ENCODE measurements at places on chromosomes 5 and 9.
A peak's percentile ranks its signal among the peaks of the same experiment; 100 is the strongest.

- DNase-seq: no peak
Measured at GRCh38 chr9:123772967-123773366, 157.0 kb downstream of the DENND1A start.

DNA sequence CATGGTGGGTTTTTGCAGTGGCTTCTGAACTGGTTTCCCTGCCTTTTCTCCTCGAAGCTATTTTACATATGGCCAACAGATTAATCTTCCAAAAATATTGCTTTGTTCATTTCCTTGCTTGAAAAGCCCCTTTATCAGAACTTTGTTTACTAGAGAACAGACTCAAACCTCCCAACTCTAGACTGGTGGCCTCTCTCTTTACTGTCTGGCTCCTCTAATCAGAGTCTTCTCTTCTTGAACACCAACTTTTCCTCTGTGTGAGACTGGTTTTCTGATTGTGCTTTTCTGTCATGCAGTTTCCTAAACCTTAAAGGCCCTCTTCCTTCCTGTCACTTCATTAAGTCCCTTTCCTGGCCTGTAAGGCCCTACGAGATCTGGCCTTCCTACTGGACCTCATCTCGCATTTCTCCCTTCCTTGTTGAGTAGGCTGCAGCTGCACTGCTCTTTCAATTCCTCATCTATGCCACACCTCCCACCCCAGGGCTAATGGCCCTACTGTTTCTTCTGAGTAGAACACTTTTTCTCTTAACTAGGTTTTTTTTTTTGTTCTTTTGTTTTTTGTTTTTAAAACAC is 5.7 kb downstream of the C9orf43 start:
- no peak for DNase-seq

DNA sequence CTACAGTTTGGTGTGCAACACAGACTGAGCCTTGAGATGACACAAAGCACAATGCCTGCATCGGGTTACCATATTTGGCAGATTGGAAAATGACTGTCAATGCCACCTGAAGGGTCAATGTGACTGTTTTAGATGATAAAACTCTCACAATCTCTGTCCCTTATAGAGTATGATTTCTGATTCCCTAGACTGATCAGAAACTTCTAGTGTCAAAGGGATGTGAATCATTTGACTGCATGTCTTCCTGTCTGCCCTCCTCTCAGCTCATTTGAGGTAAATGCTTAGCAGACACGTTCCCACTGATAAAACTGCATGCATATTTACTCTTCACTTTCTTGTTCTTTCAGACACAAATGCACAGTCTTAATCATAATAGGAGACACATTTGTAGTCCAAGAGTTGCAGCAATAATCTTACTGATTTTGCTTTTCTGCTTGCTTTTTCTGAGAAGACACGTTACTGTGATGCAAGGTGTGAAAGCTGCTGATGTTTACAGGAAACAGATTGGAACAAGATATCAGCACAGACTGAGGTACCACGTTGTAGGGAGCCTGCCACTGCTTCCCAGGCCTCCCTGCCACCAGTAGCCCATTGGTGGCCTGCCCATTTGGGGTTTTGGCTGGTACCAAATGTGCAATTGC is 77.8 kb downstream of the GCNT4 start:
- no peak for DNase-seq

- DNase-seq: no peak
Measured at GRCh38 chr9:137034039-137034708, 2.3 kb upstream of the FUT7 start.

DNA sequence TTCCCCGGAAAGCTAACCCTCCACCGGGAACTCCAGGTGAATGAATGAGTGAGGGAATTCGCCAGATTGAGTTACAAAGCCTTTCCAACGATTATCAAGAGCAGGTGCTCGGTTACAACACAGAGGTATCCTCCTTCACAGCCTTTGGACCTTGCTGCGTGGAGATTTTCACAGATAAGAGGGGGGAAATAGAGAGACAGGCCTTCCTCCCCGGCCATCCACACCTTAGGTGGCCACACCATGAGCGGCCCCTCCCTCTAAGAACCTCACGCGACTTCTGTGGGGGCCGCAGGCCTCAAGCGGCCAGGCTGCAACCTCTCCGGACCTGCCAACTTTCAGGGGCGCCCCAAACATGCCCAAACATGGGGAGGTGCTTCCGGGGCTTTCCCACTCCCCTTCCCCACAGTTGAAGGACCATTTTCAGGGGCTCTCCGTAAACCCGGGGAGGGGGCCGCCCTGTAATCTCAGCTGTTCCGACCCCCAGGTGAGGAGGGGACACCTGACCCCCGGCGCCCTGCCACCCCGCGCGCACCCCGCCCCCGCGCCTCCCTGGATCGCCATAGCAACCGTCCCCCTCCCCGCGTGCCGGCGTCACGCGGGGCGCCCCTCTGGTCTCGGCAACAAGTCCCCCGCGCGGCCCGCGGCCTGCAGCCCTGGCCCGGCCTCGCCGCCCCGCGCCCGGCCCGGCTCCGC is 603 bp downstream of the DENND1A start:
- DNase-seq: peak; percentile 21

DNA sequence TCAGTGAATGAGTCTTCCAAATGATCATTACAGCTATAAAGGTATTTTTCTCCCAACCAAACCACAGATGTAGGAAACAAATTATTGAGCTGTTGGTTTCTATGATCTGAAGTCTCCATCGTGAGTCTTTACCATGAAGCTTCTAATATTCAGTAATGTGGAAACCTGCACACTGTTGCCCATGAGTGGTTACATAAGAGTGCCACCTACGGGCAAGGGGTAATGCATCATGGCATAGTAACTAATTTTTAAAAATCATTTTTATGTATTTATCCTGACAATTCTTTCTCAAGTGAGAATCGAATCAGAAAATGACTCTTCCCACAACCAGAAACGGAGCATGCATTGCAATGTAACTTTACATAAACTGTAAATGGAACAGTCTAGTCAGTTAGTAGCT is 282.5 kb upstream of the SMARCA2 start:
- DNase-seq: no peak

DNA sequence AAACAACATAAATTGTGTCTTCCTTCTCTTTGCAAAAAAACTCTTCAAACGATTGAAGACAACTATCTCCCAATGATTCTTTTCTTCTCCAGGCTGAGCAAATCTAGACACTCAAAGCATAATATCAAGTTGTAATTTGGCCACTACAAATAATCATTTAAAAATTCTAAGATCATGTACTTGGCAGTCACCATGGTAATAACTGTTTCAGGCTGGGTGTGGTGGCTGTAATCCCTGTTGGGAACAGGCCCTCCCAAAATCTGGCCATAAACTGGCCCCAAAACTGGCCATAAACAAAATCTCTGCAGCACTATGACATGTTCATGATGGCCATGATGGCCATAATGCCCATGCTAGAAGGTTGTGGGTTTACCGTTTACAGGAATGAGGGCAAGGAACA is 52.0 kb downstream of the PJA2 start:
- DNase-seq: no peak

DNA sequence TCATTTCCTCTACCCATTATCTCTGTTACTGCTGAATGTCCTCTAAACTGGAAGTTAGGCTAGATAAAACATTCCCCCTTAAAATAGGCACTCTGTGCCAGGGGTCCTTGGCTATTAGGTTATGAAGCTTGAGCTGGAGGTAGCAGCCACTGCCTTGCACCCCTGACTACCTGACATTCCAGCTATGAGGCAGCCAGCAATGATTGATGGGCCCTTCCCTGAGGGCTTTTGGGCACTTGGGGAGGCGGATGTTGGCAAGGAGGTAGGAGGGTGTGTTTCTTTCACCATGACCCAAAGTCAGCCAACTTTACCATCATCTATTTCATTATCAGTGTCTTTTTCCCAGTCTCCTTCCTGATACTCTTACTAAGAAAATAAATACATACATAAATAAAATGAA is 17.1 kb downstream of the TARS1 start:
- no peak for DNase-seq

DNA sequence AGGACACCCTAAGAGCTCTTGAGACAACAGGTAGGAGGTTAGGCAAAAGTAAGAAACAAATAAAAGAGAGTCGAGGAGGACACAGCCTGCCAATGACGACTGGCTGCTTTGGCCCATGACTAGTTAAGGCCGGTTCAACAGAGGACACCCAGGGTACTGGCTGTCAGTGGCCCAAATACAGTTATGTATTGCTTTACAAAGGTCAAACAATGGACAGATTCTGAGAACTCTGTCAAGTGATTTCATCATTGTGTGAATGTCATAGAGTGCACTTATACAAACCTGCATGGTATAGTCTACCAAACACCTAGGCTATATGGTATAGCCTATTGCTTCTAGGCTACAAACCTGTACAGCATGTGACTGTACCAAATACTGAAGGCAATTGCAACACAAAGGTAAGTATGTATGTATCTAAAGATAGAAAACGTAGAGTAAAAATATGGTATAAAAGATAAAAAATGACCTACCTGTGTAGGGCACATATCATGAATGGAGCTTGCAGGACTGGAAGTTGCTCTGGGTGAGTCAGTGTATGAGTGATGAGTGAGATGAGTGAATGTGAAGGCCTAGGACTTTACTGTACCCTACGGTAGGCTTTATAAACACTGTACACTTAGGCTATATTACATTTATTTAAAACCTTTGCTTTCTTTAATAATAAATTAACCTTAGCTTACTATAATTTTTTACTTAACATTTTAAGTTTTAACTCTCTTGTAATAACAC is 6.5 kb upstream of the FAM81B start:
- DNase-seq: no peak

- no peak for DNase-seq
Measured at GRCh38 chr5:57429513-57430120, 53.0 kb downstream of the ACTBL2 start.

DNA sequence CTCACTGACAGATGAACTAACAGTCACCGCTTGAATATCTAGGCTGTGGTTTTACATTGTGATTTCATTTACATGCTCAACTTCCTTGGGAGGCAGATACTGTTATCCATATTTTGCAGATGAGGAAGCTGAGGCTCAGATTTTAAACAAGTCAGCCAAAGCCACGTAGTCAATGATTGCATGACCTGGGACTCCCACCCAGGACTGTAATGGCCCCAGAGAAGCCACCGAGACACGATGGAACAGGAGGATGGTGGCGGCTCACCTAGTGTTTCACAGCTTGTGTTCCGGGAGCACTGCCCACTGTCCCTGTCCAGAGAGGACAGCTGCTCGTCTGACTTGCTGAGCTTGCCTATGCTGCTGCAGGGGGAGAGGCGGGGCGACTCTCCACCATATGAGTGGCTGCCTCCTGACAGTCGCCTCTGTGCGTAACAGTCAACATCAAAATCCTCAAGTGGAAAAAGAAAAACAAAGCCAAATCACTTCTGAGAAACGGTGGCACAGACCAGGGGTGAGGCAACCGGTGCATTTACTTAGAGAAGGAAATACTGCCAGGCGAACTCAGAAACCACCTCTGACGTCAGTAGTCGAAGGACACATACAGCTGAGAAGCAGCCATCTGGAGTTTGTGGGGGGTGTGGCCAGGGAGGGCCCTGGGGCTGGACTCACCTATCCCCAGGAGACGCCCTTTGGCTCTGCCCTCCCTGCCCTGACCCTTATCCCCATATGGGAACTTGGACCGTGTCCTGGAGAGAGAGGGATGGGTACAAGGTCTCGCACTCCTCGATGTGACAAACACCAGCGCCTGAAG is 82.5 kb downstream of the PRRT1B start:
- DNase-seq: no peak

DNA sequence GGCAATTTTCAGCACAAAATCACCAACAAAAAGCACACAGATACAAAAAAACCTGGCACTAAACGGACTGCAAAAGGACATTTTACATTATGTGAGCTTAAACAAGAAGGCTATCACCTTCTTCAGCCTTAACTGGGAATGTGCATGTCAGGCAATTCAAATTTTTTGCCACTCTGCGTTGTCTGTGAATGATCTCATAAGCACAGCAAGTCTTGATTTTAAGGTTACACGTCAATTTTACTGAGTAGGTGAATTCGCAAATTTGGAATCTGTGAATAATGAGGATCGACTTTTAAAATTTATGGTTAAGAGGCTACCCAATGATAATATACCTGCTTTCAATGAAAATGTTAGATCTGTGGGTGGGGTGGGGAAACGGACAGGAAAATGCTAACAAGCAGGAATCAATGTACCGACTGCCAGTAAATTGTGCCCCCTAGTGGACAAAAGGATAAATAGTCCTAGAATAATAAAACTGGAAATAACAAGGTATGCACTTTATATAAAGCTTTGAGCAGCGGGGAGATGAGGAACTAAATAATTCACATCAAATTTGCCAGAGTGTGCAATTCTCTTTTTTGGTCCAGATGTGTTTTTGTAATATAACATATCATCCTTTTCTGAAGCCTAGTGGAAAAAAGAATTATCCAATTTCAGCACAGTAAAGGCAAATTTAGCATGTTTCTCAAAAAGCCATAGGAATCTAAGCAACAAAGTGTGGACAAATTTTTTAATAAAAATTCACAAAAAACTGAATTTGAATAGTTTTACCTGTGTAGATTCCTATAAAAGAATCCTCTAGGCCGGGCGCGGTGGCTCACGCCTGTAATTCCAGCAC is 20.5 kb downstream of the EQTN start:
- DNase-seq: peak; percentile 65

DNA sequence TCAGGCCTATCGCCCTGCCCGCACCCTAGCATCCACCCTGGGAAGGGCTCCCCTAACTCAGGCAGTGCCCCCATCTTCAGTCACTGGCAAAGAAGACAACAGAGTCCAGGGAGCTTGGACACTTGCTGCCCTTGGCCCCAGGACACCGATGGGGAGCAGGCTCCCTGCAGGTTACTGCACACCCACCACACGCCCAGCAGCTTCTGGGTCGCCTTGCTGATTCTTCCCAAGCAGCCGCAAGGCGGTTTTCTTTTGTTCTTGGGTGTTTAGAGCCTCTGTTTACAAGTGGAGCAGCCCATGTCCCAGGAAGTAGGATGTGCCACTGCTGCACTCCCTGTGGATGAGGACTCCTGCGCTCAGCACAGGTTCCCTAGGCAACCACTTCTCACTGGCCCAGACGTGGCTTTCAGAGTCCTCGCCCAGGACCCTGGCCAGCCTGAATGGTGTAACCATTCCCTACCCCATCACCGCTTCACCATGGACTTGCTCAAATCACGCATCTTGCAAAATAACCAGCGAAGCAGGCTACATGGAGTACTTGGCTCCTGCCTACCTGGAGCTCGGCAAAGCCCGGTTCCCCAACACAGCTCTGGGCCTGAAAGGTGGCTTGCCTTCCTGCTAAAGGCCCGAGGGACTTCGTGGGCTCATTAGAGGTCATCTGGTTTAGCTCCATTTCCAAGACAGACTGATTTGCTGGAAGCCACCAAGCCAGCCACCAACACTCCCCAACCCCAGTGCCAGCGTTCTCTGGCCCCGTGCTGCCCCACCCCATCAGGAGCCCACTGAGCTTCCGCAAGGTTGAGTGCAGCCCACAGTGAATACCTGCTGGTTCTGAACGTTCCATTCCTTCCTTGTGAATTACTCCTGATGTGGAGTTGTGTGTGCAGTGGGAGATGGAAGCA is 60.0 kb downstream of the PSMB7 start:
- no peak for DNase-seq
